ENCODE measurements at places on chromosomes 12 and 14.

- DNase-seq = no peak
These were observed 190.2 kb upstream of the CNOT2 start for GRCh38 chr12:70052931-70053497.

GRCh38 chr12:32353540-32353939 is 45.8 kb upstream of the FGD4 start:
- DNase-seq = no peak

DNA sequence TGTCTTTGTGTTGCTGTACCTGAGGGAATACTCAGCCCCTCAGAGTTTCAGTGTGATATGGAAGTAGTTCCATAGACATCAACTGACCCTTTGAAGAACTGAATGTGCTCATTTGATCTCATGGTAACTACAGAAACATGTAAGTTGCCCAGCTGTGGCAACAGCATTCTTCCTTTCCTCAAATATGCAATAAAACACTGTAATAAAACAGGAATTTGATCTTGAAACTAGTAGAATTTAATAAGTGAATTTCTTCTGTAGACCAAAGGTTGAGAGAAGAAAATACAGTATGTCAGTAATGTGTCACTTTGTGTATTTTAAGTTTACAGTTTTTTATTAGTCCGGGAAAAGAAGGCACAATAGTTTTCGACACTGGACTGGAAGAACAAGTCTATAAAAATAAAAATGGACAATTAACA is 31.9 kb downstream of the KCTD10 start:
- DNase-seq = no peak

DNA sequence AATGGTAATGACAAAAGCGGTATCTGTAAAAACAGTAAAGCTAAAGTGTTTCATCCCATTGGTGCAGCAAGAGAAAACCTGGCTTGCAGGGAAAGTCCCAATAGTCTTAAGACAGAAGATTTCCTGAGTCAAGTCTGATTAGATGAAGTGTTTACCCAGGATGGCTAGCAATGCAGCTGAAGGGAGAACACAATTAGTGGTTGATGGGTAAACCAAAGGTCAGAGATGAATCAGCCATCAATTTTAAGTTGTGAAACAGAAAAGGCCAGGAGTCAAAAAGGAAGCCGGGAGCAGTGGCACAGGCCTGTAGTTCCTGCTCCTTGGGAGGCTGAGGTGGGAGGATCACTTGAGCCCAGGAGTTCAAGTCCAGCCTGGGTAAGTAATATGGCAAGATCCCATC is 52.6 kb downstream of the SEC23A start:
- no peak for DNase-seq

DNA sequence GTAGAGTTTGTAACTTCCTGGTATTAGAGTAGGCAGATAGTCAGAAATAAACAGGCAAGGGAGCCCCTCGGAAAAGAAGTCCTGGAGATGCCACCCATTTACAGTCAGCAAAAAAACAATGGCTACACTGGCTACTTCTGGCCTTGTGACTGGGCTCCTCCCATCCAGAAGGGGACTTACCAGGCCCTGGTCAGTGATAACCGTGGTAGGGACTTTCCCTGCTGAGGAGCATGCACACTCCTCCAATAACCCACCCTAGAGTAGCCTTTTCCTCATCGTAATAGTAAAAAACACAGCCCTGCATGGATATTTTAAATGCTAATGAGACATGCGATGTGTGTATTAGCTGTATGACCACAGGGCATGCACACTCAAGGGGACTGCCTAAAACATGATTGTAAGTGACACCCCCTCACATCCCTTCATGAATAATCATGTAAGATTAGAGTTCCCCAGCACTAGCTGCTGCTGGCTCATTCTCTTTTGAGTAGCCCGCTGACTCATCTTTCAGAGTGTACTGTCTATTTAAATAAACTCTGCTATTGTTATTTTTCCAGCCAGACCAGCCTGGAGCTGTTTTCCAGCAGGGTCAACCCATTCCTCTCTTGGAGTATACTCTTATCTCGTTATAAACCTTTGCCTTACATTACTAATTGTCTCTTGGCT is 413.8 kb upstream of the TMTC1 start:
- no peak for DNase-seq

- no peak for DNase-seq
These were observed 619.4 kb upstream of the ATP2B1 start for GRCh38 chr12:90327793-90328743.

DNA sequence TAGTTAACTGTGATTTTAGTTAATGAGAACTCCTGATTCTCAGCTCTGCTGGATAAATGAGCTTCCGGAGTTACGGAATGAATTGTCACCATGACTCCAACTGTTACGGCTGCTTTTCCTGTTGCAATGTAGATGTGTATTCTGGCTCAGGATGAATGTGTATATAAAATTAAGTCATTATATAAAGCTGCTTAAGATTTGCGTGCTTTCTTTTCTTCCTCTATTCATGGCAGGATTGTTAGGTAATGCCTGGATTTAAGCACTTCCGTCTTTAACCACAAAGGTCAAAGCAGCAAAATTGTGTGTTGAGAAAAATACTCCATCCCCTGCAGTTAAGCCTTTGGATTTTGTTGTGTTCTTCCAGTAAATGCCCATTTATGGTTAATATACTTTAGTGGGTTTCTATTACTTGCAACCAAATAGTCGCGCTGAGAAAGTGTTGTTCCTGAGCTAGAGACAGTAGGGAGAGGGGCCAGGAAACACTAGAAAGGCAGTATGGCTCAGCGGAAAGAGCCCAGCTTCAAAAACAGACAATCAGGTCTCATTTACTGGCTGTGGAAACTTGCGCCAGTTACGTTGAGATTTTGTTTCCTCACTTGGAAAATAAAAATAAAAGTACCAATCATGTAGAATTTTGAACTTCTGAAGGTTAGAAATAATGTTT is 9.4 kb upstream of the CCDC175 start:
- no peak for DNase-seq

DNA sequence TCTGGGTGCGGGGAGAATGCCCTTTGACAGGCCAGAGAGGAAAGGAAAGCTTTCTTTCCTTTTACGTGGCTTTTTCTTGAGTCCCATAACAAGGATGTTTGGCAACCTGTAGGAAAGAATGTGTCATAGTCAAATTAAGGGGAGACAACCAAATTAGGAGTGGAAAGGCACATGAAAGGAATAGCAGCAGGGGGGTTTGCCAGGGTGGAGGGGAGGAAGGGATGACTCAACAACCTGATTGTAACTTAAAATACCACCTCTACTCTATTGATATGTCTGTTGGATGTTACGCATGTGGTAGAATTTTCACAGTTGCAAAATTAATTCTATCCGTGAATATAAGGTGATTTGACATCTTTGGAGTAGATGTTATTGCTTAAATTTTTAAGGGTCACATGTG is 28.5 kb upstream of the MYBPC1 start:
- DNase-seq = no peak

DNA sequence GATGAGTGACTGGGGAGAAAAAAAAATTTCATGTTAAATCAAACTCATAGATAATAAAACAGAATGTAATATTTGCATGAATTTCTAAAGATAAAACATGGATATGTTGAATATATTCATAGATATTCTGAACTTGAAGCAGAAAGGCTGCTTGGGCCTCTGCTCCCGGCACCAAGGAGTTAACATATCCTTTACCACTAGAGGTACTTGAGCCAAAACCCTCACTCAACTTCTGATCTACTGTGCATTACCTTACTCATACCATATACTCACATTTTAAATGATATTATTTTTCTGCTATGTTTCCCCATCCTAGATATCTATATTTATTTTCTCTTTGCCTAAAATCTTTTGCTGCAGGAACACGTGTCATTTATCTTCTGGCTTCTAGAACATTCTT is 14.9 kb downstream of the AREL1 start:
- no peak for DNase-seq

DNA sequence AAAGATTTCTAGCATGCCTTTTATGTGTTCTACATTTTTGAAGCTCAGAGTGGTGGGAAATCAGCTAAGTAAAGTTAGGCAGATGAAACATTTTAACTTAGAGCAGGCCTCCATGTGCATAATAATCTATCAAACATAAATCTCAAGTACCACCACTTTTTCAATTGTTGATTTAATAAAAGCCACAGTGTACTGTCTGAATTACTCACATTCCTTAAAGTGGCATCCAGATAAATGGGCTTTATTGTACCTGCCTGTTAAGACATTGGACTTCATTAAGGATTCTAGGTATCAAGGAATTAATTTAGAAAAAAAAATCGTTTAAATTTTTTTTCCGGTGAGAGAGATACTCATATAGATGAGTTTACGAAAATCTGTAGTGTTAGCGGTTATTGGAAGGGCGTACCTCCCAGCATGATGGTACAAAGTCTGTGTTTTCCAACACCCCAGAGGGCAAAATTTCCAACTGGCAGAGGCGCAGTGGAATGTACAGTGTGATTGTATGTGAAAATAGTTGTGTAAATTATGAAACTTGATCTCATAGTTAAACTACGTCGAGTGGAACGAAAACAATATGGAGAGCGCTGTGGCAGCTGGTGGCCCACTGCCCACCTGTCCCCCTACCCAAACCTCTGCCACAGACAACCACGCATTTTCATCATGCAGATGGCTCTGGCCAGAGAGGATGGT is 25.0 kb downstream of the ELK3 start:
- no peak for DNase-seq

- DNase-seq = no peak
These were observed 69.5 kb upstream of the FOXN3 start for GRCh38 chr14:89486505-89486904.

DNA sequence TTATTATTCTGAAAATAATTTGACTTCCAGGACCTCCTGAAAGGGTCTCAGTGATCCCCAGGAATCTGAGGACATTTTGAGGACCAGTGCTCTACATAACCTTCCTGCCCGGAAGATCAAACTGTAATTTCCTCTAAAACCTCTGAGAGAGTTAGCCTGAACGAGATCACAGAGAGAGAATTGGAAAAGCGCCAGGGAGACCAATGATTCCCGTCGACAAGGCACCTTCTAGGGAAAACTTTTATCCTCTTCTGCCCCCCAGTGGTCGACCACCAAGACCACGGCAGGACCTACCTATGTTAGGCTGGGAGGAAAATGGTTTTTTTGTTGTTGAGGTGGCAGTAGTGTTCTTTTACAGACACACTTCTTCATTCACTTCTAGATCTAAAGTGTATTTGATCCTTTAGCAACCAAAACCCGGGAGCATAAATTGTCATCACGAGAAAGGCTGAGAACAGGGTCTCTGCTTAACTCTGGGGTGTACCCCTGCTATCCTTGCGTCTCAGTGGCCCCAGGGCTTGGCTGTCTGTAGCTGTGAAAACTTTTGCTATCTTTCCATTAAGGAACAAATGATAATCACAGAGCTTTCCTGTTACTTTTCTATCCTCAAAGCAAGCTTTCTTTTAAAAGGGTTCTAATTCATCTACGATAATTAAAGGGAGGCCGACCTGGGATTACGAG is 62.9 kb upstream of the NID2 start:
- no peak for DNase-seq

- DNase-seq = no peak
These were observed 12.9 kb downstream of the FOXG1 start for GRCh38 chr14:28779456-28779855.

- DNase-seq = no peak
These were observed 17.4 kb downstream of the TIMELESS start for GRCh38 chr12:56431850-56432249.

GRCh38 chr12:18421867-18422266 is 160.5 kb downstream of the PIK3C2G start:
- DNase-seq = no peak

DNA sequence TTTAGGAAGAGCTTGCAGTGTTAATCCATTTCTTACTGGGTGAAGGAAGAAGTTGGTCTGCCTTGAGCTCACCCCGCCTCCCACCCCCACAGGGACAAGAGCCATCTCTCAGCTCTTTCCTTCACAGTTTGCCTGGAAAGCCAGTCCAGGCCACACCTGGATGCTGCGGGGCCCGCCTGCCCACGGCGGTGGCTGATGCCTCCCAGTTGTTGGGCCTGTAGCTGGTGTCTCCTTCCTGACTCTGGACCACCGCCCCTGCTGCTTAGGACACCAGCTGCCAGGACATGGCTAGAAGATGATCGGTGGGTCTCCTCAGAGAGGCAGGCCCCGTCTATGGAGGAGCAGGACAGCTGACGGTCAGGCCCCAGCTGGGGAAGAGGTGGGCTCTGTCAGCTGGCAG is 92.9 kb downstream of the TESC start:
- no peak for DNase-seq

DNA sequence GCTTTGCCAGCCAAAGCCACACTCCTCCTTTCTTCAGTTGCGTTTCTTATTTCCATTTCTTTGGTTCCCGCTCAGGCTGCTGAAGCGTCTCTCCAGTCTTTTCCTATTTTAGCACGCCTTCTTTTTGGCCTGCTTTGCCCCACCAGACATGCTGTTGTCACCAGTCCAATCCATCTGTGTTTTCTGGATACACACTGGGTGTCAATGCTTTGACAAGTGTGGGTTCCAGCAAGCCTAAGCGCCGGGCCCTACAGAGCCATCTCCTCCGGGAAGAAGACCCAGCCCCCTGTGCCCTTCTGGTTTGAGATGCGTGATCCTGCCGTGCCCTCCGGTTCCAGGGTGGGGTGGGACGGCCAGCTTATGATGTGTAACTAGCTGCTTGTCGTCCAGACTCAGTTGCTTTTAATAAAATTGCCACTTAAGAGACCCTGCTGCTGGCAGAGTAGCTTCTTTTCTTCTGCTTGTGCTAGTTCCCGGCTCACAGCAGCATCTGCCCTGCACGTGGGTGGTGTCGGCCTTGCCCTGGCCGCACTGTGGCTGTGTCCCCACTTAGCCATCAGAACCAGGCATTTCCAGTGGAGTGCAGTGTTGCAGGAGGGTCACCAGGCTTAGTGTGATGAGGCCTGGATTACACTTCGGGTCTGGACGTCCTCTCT is 29.7 kb downstream of the EML1 start:
- no peak for DNase-seq

DNA sequence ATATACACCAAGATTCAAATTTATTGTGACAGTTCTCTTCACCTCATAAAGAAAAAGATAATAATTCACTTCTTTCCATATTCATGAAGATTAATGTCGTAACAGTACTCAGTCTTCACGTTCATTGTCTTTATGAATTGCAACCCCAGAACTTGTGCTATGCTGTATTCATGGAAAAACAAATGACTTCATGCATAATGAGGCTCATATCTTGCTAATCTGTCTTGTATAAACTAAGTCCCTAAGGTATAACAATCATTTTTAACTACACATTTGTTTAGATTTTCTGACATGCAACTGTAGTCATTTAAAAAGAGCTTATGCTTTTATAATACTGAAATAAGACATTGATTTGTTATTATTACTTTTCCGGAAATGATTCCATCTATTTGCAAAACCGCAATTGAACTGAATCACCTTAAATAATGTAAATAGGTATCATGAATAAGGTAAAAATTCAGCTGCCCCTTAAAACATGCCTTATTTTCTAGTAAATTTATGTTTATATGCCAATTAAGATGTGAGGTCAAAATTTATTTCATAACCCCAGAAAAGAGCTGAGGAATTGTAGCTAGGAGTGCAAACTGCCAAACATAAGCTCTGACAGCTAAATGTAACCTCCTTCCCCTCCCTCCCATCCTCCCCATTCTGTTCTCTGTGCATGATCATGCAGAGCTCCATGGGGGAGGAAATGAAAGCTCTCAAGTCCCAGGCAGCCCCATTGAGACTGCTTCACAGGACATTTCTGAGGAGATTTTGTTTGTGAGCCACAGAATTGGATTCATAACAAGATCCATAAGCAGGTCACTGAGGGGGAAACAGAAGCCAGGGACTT is 301.6 kb downstream of the ATP23 start:
- no peak for DNase-seq

GRCh38 chr12:107180272-107180671 is 86.9 kb upstream of the CRY1 start:
- DNase-seq = no peak

- DNase-seq = no peak
These were observed 47.3 kb upstream of the TMED10 start for GRCh38 chr14:75223664-75224154.

Measured in stimulated activated CD4-positive, alpha-beta T cell treated with anti-CD3 and anti-CD28 coated beads, Interleukin-1b, Interleukin-23, amount 100 ng/mL, for 1 hour (primary cell).